Adrenal gland (tissue), 19 donors: ENCODE measurements at places on chromosomes 12 and 14. TPM values are rescaled to one million over a fixed set of nuclear protein-coding genes. Genes with fewer than 3 reads are reported as not detected.
A peak's percentile ranks its signal among the peaks of the same experiment; 100 is the strongest.

ZFYVE21 gene
- total RNA-seq = 40.9 TPM

CLEC14A gene
- 8.1 TPM for total RNA-seq

FKBP3 gene
- 39.3 TPM for total RNA-seq

VASH1 gene
- 21.1 TPM for total RNA-seq

RERGL gene
- total RNA-seq = 2.1 TPM

- peak; percentile 39 for DNase-seq
Observed at GRCh38 chr12:57456145-57456700, 1.1 kb downstream of the INHBE start.

- no peak for DNase-seq
Observed at GRCh38 chr12:8734873-8735381, 37.1 kb downstream of the RIMKLB start.

DNA sequence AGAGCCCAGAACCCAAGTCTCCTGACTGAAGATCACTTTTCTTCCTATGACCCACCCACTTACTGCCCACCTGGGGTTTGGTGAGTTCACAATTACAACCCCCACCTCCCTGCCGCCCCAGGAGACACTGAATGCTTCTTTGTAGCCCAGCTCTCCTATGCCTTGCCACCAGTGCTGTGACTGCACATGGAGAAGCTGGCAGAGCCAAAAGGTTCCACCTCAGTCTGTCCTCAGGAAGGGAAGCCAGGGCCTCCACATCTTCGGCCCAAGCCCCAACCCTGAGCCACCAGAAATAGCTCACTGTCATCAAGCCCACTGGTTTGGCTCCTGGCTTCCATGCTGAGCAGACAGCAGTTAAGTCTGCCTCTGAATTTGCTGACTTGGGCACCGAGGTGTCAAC is 25.6 kb downstream of the OTUB2 start:
- no peak for DNase-seq

- DNase-seq = no peak
Observed at GRCh38 chr12:131162113-131162512, 208.4 kb downstream of the ADGRD1 start.

DNA sequence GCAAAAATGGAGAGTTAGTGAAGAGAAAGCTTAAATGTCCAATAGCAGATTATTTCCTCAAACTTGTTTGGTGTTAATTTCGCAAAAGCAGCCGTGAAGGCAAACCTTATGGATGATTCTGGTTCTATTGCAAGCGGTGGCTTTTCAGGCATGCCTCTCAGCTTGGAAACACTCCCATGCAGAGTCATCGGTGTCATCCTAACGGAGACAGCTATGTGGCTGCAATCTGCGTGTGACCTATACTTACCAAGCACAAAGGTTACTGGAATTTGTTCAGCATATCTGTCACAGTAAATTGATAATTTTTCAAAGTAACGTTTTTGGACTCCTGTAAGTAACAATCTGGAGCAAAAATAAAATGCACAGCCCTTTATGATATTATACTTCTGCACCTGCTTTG is 5.0 kb downstream of the BEST3 start:
- DNase-seq = no peak

DNA sequence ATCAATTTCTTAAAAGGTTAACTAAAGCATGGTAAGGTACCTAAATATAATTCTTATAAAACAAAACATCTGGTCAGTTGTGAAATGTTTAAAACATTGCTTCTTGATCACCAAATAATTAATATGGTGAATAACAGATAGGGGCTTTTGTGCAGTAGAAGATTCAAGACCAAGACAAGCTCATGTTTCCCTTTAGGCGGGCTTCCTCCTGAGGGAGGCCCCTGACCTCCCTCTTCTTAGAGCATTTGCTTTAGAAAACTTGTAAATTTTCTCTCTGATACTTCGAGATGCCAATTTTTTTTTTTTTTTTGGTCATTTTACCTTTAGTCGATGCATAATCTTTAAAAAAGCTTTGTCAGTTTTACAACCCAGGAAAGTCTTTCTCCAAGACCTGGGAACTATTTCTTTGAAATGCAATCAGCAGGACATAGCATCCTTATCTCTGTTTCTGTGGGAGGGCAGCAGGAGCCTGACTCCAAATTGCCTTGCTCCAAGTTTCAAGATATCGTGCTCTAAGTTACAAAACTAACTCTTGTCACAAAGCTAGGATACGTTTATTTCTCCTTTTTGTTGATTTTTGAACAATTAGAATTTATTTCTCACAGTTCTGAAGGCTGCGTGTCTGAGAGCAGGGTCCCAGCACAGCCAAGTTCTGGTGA is 66.6 kb upstream of the BICD1 start:
- no peak for DNase-seq

DNA sequence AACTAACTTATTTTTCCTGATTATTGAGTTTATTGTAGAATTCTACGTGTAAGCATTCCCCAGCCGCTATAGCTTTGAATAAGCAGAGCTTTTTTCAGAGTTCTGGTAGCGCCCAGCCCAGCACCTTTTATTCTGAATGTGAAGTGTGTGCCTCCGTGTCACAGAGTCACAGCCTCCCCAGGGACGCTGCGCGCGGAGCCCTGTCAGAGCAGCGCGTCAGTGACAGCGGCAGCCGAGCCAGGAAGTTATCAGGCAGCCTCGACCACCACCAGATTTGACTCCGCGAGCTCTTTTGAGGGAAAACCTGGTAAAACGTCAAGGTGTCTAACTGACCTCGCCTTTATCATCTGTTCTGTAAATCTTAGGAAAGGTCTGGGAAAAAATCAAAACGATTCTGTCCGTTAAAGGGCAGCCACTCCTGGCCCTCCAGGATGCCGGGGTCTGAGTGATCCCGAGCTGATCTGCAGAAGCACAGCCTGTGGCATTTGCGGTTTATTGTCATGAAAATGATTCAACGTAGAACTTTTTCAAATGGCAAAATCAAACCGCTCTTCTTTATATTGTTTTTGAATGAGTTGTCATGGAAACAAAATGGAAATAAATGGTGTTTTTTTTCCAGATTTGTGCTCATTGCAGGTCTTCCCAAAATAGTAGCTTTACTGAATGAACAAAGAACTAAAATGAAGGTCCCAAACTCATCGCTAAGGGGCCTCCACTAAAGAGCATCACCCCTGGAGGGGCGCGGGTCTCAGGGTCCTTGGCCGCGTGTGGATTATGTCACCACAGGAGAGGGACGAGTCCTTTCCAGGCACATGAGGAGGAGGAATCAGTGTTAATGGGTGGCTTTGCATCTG is 43.1 kb upstream of the MMP17 start:
- no peak for DNase-seq

DNA sequence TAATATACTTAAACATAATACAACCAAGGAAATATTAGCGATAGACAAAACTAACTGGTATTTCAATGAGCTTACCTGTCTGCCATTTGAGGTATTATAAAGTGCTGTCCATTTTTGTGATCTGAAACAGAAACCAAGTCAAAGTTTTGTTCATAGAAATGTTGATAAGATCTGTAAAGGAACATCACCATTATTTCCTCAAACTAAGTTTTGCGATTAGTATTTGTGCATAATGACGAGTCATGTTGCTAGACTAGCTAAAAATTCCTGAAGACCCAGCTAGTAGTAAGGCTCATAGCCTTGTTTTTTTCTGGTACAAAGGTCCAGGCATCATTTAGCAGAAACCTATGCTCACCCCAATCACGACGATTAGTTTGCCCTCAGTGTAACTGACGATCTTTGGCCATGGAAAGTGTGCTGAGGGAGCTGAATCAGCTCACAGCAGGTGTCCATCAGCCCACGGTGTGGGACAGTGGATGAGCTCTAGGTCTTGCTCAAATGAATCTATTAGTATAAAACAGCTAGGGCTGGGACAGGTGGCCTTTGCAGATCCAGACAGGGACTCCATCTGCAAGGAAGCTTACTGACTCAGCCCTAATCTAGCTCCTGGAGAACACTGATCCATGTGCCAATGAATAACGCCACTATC is 28.7 kb downstream of the GIT2 start:
- DNase-seq = peak; percentile 18

DNA sequence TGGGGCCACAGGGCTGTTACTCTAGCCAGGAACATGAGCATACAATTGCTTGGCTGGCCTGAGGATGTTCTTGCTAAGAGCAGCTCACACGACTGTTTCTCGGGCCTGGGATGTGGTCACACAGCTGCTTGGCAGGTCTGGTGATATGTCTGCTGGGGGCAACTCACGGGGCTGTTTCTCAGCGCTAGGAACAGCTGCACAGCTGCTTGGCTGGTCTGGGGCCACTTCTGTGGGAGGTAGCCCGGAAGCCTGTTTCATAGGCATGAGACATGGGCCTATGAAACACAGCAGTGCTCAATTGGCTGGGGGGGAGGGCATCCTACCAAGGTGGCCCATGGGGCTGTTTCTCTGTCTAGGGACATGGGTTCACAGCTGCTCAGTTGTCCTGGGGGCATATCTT is 73.4 kb upstream of the DDHD1 start:
- no peak for DNase-seq

- DNase-seq = no peak
Observed at GRCh38 chr14:77520555-77520954, 21.9 kb upstream of the ISM2 start.

GRCh38 chr14:34181338-34181737 is 230.5 kb upstream of the EGLN3 start:
- no peak for DNase-seq

DNA sequence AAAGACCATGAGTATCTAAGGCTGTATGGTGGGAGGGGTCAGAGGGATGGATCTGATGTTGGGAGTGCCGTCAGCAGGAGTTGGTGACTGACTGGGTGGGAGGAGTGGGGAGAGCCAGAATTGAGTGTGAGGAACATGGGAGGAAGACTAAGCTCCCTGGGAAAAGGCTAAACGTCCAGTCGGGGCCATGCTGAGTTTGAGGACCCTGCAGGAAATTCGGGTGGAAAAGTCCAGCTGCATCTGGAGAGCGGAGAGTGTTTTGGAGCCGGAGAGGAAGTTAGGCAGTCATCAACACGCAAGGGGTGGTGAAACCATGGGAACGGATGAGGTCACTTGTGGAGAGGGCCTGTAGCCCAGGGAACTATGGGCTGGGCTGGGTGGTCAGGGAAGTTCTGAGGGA is 60.9 kb downstream of the ELK3 start:
- peak; percentile 60 for DNase-seq

- DNase-seq = no peak
Observed at GRCh38 chr14:75522224-75522982, at the start of gene BATF. BATF (plus strand) TSS chr14:75522469; CDS start chr14:75522683, 214 bp downstream.

DNA sequence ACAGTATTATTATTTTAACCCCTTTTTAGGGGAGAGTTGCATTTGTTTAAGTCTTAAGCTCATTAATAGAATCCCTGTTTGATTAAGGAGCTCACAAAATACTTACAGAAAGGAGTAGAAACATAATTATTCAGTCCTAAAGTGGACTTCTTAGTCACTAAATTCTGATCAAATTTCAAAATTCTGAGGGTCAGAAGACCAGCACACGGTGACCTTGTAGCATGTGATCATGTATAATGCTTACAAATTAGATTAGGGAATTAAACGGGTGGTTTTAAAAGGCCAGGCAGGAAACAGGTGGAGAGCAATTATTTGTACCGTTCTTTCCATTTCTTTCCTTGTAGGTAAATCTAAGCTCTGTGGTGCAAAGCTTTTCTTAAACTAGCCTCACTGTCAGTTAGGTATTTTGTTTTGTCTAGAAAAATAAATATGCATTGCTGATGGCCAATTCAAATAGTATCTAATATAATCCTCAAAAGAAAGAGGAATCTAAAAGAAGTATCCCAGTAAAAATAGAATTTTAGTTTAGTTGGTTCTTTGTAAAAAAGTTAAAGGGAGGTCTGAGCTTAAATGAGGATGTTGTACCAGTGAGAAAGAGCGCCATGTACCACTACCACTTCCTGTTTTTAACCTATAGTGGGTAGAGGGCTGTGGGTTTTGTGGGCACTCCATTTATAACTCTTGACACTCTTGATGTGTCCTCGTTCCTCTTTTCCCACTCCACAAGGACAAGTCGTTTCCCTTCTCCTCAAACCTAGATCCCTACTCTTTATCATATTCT is 51.1 kb downstream of the SLC38A1 start:
- DNase-seq = peak; percentile 13

DNA sequence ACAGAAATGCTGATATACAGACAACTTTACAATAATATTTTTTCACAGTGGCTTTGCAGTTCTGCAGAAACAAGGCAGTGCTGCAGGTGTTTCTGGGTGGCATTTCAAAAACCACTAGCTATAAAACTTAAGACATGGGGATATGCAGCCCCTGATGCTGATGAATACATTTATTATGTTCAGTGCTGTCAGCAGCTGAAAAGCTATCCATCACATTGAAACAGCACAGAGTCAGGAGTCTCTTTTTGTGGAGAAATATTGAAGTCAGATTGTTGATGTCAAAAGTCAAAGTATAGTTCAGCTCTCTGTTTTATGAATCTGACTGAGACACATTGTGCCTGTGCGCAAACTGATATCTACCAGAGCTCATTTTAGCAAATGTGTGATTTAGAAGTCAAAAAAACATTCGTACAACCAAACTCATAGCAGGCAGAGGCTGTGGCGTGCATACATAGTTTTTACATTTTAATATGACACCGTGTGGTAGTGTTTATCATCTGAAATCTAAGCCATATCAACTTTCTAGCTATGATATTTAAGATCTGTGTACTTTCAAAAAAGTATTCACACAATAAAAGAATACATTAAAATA is 467.6 kb downstream of the PRKD1 start:
- no peak for DNase-seq

DNA sequence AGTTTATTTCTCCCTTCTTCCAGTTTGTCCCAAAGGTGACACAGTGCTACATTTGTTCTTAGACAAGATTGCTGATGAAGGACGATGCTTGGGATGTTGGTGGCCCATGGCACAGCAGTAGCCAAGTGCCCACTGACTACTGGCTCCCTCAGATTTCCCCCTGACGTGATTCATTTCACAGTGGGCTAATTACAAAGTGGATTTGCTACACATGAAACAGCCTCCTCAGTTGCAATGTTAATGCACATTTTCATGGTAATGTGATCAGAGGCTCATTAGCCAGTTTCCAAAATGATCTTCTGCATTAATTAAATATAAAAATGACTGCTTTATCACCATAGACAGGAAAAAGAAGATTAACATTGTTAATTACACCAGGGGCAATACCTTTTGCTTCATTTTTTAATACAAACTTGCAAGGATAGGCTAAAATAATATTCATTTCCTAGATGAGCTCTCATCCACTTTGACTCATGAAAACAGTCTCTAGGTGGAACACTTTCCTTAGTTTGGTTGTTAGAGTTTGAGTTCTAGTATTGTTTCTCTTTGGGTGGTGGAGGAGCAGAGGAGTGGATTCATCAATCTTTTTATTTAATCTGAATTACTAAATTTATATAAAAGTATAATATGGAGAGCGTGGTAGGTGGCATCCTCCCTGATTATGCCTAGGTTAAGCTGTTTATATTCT is 250.9 kb downstream of the PDZRN4 start:
- no peak for DNase-seq

DNA sequence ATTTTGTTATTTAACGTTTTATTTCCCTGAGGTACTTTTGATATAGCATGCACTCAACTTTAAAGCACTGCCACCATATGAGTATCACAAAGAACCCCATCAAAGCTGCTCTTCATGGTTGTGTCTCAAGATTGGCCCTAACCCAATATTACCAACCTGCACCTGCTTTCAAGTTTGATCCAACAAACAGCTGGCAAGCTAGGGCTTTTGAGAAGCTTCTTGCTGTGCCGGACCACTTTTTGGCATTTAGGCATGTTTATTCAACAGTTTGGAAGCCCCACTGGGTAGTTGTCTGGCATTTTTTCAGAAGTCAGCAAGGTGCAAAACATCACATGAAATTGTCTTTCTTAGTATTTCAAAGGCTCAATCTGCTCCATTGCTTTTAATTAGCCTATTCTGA is 137.2 kb upstream of the PLEKHA5 start:
- DNase-seq = no peak

GRCh38 chr12:92085040-92085735 is 60.5 kb downstream of the BTG1 start:
- no peak for DNase-seq
